Activated CD4-positive, alpha-beta T cell treated with anti-CD3 and anti-CD28 coated beads for 24 hours (primary cell): ENCODE measurements at places on chromosomes 11 and 22.

DNA sequence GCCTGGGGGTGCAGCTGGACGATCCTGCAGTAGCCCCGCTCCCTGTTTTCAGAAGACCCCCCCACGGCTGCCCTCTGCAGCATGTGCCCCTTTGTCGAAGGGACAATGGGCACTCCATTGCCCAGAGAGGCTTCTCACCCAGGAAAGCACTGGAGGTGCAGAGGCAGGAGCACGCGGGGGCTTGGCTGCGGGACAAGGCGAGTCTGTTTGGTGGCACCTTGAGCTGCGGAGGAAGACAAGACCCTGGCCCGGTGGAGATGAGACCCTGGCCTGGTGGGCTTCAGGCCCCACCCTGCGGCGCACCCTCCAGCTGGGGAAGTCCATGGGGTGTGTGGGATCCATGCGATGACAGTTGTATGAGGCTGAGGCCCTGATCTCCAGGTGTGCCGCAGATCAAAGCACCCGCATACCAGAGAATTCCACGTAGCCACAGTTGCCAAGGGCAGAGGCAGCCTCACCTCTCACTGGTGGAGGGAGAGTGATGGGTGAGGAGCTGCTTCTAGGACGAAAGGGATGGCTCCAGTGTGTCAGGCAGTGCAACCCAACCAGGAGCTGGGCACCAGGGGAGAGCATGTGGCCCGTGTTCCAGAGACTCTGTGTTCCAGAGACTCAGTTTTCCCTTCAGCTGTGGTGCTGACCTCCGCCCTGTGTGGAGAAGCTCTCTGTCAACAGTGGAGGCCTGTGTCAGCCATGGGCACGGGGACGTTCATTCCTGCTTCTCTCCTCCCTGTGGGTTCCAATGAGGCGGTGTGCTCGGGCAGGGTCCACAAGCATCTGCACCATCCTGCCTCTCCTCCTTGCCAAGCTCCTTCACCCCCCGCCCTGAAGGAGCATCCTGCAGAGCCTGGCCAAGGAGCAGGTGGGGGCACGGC lies 10.0 kb downstream of the TBX1 start:
- no peak for DNase-seq

DNA sequence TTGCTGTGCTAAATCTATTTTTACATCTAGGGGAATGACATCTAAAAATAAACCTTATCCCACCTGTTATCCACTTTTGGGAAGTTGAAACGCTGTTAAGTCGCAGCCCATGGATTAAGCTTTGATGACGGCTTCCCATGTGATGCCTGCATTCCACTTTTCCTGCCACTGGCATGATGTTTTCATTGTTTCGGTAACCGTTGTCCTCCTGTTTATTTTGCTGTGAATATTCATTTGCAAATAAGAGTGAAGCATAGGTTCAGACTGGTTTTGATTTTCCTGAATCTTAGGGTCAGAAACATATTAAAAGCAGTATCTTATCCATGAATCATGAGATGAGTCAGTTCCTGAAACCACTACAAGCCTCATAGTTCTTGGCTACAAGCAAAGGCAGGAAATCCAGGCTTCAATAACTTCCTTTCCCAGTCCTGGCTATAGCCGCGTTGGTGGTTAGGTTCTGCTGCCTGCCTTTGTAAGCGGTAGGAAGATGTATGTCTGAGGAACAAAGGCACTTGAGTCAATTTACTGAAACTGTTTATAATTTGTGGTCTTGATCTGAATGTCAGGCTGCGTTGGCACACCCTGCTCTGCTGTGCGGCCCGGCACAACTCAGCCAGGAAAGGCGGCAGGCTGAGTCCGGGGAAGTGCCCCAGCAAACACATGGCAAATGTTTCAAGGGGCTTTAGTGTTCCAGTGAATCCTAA lies 19.4 kb downstream of the TEAD1 start:
- no peak for DNase-seq

DNA sequence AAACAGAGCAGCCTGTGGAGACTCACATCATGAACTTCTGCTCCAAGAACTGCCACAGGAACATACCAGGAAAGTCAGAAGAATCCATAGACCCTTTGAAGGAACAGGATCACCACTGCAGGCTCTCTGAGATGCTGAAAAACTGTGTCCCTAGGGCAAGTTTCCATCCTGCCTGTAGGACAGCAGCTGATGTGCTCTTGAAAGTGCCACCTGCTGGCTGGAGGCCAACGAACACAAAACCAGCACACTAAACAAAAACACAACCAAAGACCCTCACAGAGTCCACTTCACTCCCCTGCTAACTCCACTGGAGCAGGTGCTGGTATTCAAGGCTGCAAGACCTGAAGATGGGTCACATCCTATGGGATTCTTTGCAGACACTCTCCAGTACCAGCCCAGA lies 12.0 kb upstream of the NXPE1 start:
- no peak for DNase-seq

GRCh38 chr22:26267856-26268255 lies 98.6 kb downstream of the SEZ6L start:
- no peak for DNase-seq

GRCh38 chr11:45809456-45810395 lies 4.8 kb downstream of the SLC35C1 start:
- DNase-seq: no peak

DNA sequence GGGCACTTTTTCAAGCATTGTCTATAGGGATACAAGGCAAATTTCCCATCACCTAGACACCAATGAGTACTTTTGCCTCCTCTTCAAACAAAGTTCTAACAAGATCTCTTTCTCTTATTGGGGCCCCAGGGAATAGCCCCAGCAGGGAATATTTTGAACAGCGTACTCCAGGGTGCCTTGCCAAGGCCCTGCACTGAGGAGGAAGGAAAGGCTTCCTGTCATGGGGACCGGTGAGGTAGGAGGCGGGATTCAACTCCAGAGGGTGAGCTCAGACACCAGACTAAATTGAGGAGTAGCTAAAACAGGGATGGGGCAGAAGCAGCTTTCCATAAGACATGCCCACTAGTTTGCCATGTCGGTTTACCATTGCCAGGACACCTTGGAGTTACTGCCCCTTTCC lies 28.0 kb upstream of the OR56B4 start:
- no peak for DNase-seq

GRCh38 chr11:2812371-2812991 lies 73.1 kb downstream of the CDKN1C start:
- no peak for DNase-seq

- no peak for DNase-seq
Observed at GRCh38 chr22:47589271-47590250, 827.1 kb downstream of the TBC1D22A start.

- no peak for DNase-seq
Observed at GRCh38 chr22:50348058-50348457, 4.9 kb downstream of the PPP6R2 start.

- no peak for DNase-seq
Observed at GRCh38 chr11:95584180-95584579, 205.4 kb downstream of the FAM76B start.

DNA sequence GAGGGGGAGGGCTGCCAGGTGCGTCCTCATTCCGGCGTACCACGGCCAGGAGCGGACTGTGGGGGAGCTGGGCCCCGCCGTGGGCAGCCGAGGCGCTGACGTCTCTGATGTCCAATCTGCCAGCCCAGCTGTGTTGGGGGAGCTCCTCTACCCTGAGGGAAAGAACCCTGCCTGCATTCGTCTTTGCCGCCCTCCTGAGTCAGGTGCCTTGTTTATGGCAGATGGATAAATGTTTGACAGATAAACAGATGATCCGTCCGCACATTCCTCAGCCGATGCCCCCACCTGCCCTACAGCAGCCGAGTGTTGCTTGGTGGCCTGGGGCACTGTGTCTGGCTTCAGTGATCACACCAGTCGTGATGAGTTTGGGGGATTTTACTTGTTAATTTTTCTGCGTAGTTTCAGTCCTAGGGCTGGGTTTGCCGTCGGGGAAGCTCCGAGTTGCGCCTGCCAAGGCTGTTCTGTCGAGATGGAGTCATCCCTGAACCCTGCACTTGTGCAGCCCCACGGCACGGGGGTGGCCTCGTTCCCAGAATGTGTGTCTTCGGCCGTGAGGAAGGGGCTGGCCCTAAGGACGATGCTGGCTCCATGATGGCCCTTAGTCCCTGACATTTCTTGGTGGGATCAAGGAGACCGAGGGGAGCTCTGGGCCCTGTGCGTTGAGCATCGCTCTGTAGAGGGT lies 1083.9 kb downstream of the BRD1 start:
- DNase-seq: no peak

- DNase-seq: no peak
Observed at GRCh38 chr22:26115266-26115665, 54.0 kb upstream of the SEZ6L start.

GRCh38 chr11:10268746-10269488 lies 25.1 kb downstream of the SBF2 start:
- no peak for DNase-seq

DNA sequence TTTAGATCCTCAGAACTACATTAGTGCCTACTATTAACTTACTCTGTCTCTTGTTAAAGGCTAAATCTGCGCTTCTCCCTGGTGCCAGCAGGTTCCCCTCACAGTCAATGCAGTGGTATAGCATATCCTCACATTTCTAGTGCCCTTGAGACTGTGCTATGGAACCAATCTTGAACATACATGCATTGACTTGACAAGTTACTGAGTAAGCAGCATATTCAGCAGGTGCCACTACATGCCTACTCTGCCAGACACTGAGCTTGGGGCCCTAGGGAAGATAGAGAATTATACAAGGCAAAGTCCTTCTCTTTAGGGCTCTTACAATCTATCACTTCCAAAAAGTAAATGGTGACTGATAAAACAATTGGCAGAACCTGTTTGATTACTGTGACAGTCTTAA lies 3.2 kb downstream of the FUT4 start:
- DNase-seq: no peak

DNA sequence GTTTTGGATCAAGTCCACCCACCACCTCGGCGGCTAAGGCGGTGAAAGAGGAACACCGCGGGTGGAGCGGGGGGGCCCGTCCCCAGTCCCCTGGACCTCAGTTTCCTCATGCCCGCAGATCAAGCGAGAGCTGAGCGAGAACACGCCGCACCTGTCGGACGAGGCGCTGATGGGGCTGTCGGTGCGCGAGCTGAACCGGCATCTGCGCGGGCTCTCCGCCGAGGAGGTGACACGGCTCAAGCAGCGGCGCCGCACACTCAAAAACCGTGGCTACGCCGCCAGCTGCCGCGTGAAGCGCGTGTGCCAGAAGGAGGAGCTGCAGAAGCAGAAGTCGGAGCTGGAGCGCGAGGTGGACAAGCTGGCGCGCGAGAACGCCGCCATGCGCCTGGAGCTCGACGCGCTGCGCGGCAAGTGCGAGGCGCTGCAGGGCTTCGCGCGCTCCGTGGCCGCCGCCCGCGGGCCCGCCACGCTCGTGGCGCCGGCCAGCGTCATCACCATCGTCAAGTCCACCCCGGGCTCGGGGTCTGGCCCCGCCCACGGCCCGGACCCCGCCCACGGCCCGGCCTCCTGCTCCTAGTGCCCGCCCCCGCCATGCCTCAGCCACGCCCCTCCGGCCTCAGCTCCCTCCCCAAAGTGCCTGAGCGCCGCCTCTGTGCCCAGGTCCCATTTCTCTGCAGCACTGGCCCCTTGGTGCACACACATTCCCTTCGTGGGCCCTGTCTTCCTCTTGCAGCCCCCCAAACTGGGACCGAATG lies 12.7 kb downstream of the MAFF start:
- peak; percentile 49 for DNase-seq

DNA sequence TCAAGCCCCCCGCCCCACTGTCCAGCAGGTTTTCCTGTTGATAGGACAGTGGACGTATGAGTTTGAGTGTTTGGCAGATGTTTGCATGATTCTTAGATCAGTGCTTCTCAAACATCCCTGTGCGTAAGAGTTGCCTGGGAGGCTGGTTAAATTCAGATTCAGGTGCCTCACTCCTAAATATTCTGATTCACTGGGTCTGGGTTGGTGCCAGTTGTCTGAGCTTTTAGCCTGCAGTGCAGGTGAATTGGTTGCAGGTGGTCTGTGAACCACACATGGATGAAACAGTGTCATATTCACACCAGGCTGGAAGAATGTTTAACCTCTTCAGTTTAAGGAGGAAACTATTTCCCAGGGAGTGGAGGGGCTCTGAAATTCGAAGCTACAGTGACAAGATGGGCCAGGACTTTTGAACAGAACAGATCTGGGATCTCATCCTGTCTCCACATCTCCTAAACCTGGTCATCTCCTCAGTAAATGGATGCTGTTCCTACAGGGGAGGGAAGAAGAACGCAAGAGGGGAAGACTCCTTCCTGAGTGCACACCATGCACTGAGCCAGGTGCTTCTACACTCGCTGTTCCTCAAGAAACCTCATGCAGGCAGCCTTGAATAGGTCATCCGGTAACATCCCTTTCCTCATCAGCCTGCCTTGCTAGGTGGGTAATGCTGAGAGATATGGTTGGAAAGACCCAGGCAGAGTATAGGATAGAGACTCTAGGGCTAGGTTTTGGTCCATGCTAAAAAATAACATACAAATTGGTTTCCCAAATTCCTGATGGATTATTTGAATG lies 47.8 kb downstream of the TEAD1 start:
- DNase-seq: no peak

- no peak for DNase-seq
Observed at GRCh38 chr11:133362156-133362555, 170.1 kb downstream of the OPCML start.

DNA sequence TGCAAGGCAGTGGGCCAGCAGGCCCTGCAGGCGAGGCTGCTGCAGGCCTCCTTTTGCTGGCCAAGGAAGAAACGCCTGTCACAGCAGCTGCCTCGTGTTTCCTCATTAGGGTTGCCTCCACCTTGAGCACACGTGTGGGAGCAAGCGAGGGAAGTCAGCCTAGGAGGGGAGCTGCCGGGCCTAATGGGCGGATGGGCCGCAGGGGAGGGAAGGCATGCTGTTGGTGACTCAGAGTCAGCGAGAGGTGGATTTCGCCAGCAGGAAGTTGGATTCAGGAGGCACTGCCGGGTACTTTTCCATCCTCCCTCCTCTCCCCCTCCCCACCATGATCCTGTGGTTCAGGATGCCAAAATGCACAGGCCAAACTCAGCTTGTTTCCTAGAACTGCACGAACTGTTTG lies 498.7 kb downstream of the METTL15 start:
- DNase-seq: no peak

DNA sequence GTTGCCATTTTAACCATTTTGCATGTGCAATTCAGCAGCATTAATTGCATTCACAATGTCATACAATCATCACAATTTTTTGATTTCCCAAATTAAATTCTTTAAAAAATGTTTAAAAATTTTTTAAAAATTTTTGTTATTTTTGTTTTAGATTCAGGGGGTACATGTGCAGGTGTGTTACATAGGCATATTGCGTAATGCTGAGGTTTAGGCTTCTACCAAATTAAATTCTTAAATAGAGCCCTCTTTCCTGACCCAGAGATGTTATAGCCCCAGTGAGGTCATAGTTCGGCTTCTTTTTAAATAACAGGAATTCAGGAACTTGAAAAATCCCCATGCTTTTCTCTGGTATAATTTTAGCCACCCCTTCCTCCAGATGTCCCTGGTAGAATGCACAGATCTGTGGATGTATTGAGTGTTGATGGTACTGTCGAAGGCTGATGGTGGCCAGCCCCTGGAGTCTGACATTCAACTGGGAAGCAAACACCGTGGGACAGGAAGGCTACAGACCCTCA lies 11.3 kb upstream of the AMPD3 start:
- DNase-seq: no peak

GRCh38 chr11:67731583-67731982 lies 57.2 kb upstream of the ALDH3B2 start:
- DNase-seq: no peak
